ENCODE measurements at places on chromosomes 1 and 21. TPM values are rescaled to one million over a fixed set of nuclear protein-coding genes. Genes with fewer than 3 reads are reported as not detected.

- peaks cover 12% of the 10 kb centered on the region for H3K36me3 ChIP-seq
Measured at GRCh38 chr1:25869909-25870606, 5.5 kb downstream of the PAQR7 start.

GRCh38 chr1:170819781-170820180, 115.6 kb upstream of the MROH9 start:
- DNase-seq: no peak
- H3K27ac ChIP-seq: no peak overlapping the region

GRCh38 chr1:2050461-2050792, 216 bp downstream of the PRKCZ start:
- peaks cover 2% of the 10 kb centered on the region for H3K36me3 ChIP-seq
- DNase-seq: no peak
- no peak overlapping the region for H3K27ac ChIP-seq
- peaks cover 13% of the 10 kb centered on the region for H3K4me1 ChIP-seq

GRCh38 chr1:32208891-32209328, at the start of gene DCDC2B:
DCDC2B (plus strand) TSS chr1:32209089; CDS start chr1:32209094, 5 bp downstream.
- no peak for DNase-seq
- H3K4me3 ChIP-seq: no peak within 1 kb of the TSS
- peaks cover 11% of the 10 kb centered on the region for H3K4me1 ChIP-seq
- no peaks in the 10 kb centered on the region for H3K27me3 ChIP-seq
- peaks cover 3% of the 10 kb centered on the region for H3K36me3 ChIP-seq
- no peak within 1 kb of the TSS for H3K27ac ChIP-seq

DNA sequence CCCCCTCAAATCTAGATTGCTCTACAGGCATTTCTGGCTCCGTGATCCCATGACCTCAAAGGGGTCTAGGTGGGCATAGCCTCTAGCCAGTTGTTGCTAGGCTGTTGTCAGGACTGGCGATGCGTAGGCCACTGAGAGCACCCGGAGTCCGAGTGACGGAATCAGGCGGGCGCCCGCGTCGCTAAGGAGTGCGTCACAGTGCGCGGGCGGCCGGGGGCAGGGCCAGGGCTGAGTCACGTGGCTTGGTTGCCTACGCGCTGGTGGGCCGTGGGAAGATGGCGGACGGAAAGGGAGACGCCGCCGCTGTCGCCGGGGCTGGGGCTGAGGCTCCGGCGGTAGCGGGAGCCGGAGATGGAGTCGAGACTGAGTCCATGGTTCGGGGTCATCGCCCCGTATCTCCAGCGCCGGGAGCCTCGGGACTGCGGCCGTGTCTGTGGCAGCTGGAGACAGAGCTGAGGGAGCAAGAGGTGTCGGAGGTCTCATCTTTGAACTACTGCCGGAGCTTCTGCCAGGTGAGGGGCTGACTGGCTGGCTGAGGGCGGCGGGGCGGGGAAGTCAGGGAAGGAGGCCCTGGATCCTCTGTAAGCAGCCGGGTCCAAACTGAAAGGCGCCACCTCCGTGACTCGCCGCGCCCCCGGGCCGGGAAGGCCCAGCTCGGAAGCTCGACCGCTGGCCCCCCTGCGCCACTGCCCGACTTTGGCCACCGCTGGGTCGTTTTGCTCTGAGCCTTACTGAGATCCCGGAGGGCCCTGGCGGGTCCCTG, at the start of gene RLF:
TSS of gene RLF (plus strand) at position 263 of the 763 bp plus-strand sequence. CDS start at position 276, 13 bp downstream.
- no peak for DNase-seq
- H3K27me3 ChIP-seq: no peaks in the 10 kb centered on the region
- peak within 1 kb of the TSS; percentile 70 for H3K4me3 ChIP-seq
- peak within 1 kb of the TSS; percentile 95 for H3K27ac ChIP-seq
- peaks cover 11% of the 10 kb centered on the region for H3K4me1 ChIP-seq

Gene SPRR2B
- not detected for polyA plus RNA-seq

- no peak overlapping the region for H3K4me3 ChIP-seq
- H3K4me1 ChIP-seq: no peaks in the 10 kb centered on the region
- no peak for DNase-seq
- no peaks in the 10 kb centered on the region for H3K36me3 ChIP-seq
Measured at GRCh38 chr1:228345201-228345930, 61.3 kb downstream of the TRIM11 start.

DNA sequence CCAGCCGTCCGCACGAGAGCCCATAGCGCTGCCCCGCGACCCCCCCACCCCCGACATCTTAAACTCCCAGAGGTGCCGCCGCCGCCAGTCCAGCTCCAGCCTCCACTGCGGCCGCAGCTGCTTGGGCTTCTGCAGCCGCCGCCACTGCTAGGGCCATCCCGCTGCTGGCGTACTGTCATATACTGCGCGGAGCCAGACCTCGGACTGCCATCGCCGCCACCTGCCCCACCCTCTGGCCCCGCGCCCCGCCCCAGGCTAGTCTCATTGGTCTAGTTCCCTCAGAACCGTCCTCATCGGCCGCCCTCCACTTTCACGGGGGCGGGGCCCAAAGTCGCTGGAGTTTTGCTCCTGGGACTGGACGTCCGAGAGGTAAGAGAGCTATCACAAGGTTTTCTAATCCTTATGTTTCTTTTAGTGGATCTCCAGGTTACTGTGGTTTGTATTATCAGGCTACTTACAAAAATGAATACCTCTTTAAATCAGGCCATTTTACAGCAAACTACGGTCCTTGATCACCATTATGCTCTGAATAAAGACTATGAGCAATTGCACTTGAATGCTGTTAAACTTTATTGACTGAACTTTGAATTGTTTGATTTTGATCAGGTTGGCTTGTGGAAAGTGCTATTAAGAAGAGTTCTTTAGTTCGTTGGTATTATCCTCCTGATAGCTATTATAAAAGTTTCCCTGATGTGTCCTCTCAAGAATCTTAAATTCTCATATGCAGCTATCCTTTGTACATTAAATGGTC, 2.8 kb upstream of the CD1D start:
- peak; percentile 25 for DNase-seq
- peak overlapping the region; percentile 41 for H3K4me3 ChIP-seq
- peaks cover 18% of the 10 kb centered on the region for H3K4me1 ChIP-seq

Gene ARHGEF19
- polyA plus RNA-seq: 5.0 TPM

- H3K4me3 ChIP-seq: no peak overlapping the region
- H3K27ac ChIP-seq: no peak overlapping the region
- no peak for DNase-seq
- H3K4me1 ChIP-seq: no peaks in the 10 kb centered on the region
- no peaks in the 10 kb centered on the region for H3K27me3 ChIP-seq
- no peaks in the 10 kb centered on the region for H3K36me3 ChIP-seq
Measured at GRCh38 chr1:192256674-192257334, 60.0 kb upstream of the RGS21 start.

DNA sequence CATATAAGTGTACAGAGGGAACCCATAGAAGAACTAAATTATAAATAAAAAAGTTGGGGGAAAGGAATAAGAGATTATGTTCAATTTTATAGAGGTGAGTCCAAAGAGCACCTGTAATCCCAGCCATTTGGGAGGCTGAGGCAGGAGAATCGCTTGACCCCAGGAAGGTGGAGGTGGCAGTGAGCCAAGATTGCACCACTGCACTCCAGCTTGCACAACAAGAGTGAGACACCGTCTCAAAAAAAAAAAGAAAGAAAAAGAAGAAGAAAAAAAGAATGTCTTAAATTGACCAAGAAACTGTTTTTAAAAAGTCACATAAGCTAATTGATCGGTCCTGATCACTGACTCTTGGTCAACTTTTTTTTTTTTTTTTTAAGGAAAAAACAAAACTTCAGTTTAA, 19.1 kb upstream of the ATF3 start:
- H3K4me1 ChIP-seq: no peaks in the 10 kb centered on the region
- H3K36me3 ChIP-seq: no peaks in the 10 kb centered on the region
- no peak for DNase-seq
- no peak overlapping the region for H3K27ac ChIP-seq
- H3K4me3 ChIP-seq: no peak overlapping the region

Gene RALGPS2
- 14.8 TPM for polyA plus RNA-seq

DNA sequence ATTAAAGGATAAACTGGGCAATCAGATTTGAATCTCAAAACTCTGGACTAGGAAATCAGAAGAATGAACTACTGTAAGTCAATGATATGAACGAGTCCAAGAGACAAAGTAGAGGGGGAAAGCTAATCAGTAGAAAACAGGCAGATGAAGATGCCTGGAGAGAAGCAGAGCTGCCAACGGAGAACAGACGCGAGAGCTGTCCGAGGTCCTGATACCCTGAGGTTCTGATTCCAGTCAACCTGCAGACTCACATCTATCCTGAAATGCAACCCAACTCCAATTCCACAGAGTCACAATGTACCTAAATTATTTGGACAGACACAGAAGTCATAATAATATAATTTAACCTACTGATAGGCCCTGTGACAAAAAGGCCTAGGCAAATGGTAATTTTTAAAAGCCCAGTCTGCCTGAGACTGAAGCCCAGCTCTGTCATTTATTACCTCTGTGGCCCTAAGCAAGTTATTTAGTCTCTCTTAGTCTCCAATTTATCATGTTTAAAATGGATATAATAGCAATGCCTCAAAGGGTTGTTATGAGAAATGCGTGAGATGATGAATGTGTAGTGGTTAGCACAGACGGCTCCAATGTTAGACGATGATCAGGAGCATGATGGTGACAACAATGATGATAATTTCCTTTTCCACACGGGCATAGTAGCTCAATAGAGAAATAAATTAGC, 33.4 kb downstream of the RGS7 start:
- H3K4me3 ChIP-seq: no peak overlapping the region
- H3K27ac ChIP-seq: no peak overlapping the region
- H3K36me3 ChIP-seq: no peaks in the 10 kb centered on the region
- no peaks in the 10 kb centered on the region for H3K4me1 ChIP-seq
- no peaks in the 10 kb centered on the region for H3K27me3 ChIP-seq
- DNase-seq: no peak

DNA sequence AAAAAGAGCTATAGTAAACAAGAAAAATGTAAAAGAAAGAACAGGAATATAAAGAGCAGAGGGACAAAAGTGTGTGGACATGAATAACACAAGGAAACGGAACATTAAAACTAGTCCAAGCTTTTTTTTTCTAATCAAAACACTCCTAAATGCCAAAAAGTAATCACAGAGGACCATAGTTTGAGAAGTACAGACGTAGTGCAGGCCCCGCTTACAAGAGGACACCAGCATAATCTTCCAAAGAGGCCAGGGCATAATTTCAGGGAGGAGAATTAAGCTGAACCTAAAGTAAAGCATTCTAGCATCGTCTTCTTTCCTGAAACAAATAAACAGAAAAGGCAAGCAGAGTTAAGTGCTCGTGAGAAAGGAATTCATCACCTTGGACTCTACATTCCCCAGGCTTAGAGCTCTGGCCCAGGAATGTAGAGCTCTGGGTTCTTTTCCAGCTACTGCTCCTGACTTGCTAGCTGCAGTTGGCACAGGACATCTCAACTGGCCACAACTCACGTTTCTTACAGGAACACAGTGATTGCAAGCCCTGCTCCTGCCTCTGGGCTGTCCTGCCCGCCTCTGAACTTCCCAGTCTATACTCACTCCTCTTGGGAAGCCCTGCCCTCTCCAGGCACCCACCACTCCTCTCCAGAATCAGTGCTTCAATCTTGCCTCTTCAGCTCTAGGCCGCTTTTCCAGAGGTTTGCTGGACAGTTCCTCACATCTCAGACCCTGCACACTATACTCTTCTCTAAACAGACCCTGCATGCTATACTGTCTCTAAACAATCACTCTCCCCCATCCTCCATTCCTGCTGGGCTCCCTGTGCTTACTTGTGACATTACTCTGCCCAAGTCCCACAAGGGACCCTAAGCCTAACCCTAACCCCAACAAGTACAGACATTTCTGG, 9.8 kb downstream of the RGS8 start:
- H3K4me3 ChIP-seq: no peak overlapping the region
- H3K27ac ChIP-seq: no peak overlapping the region
- no peak for DNase-seq
- H3K4me1 ChIP-seq: no peaks in the 10 kb centered on the region

Gene MRPL20
- 94.3 TPM for polyA plus RNA-seq

- H3K4me3 ChIP-seq: peak overlapping the region; percentile 27
- H3K4me1 ChIP-seq: peaks cover 38% of the 10 kb centered on the region
- no peaks in the 10 kb centered on the region for H3K27me3 ChIP-seq
- H3K27ac ChIP-seq: peak overlapping the region; percentile 73
- DNase-seq: no peak
Measured at GRCh38 chr1:9302745-9303524, 10.2 kb downstream of the SPSB1 start.

- H3K4me1 ChIP-seq: peaks cover 12% of the 10 kb centered on the region
- H3K36me3 ChIP-seq: no peaks in the 10 kb centered on the region
- H3K27me3 ChIP-seq: no peaks in the 10 kb centered on the region
- H3K27ac ChIP-seq: peak overlapping the region; percentile 47
Measured at GRCh38 chr1:30675761-30676160, 47.6 kb downstream of the MATN1 start.

GRCh38 chr1:205840146-205840923, 9.6 kb downstream of the PM20D1 start:
- H3K4me1 ChIP-seq: no peaks in the 10 kb centered on the region
- no peak overlapping the region for H3K27ac ChIP-seq
- no peak overlapping the region for H3K4me3 ChIP-seq
- no peaks in the 10 kb centered on the region for H3K36me3 ChIP-seq

Gene IVL
- polyA plus RNA-seq: 231 TPM

Gene SDF4
- 103 TPM for polyA plus RNA-seq

DNA sequence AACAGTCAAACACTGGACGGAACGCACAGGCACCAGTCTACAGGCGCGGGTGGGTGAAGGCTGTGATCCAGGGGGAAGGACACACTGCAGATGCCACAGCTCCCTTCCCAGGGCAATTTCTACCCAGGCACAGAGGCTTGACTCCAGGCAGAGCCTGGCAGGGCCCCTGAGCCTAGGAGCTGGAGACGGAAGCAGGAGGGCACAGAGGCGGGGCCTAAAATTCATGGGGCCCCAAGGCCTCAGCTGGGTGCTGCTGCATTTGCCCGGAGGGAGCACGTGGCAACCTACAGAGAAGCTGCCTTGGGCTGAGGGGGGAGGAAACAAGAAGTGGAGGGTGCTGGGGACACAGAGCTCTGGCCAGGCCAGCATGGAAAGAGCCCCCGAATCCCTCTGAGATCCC, 41.2 kb downstream of the UBE2G2 start:
- DNase-seq: no peak
- no peak overlapping the region for H3K4me3 ChIP-seq
- H3K27me3 ChIP-seq: peaks cover 5% of the 10 kb centered on the region
- no peaks in the 10 kb centered on the region for H3K36me3 ChIP-seq
- H3K4me1 ChIP-seq: peaks cover 17% of the 10 kb centered on the region

- no peak overlapping the region for H3K27ac ChIP-seq
- DNase-seq: no peak
- no peak overlapping the region for H3K4me3 ChIP-seq
- no peaks in the 10 kb centered on the region for H3K27me3 ChIP-seq
- no peaks in the 10 kb centered on the region for H3K36me3 ChIP-seq
- peaks cover 20% of the 10 kb centered on the region for H3K4me1 ChIP-seq
Measured at GRCh38 chr1:96358057-96358456, 363.5 kb upstream of the PTBP2 start.

Gene PADI2
- polyA plus RNA-seq: 0.13 TPM

DNA sequence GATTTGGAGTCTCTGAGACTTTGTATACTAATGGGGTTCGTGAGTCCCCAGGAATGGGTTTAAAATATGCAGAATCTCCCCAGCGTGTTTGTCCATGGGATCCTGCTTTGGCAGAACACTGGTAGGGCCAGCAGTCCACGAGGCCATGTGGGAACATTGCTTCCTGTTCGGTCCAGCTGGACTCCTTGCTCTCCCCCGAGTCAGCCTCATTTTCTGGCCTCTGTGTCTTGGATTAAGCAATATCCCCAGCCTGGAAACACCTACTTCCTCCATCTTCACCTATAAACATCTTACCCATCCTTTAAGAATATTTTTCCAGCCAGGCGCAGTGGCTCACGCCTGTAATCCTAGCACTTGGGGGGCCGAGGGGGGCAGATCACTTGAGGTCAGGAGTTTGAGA, 142.4 kb downstream of the NAV1 start:
- H3K4me3 ChIP-seq: no peak overlapping the region
- DNase-seq: no peak
- peaks cover 22% of the 10 kb centered on the region for H3K27me3 ChIP-seq
- H3K36me3 ChIP-seq: no peaks in the 10 kb centered on the region
- H3K4me1 ChIP-seq: no peaks in the 10 kb centered on the region

Gene CHRM3
- not detected for polyA plus RNA-seq

Gene CRYAA
- not detected for polyA plus RNA-seq

Gene CELA3A
- not detected for polyA plus RNA-seq

Data from keratinocyte (primary cell).